ENCODE measurements at places on chromosomes 2 and 18. TPM values are rescaled to one million over a fixed set of nuclear protein-coding genes. Genes with fewer than 3 reads are reported as not detected.

The HOXD10 gene
- total RNA-seq, result not detected

The AMER3 gene
- total RNA-seq, result not detected

The CFAP53 gene
- not detected for total RNA-seq

The CROCC2 gene
- total RNA-seq, result not detected

The EVX2 gene
- not detected for total RNA-seq

The TDRD15 gene
- not detected for total RNA-seq

The FOXI3 gene
- total RNA-seq, result not detected

The SLC11A1 gene
- 5.4 TPM for total RNA-seq

The CEBPZOS gene
- total RNA-seq, result 33.1 TPM

The MEP1B gene
- not detected for total RNA-seq

The NT5DC4 gene
- not detected for total RNA-seq

The PLEKHH2 gene
- 2.1 TPM for total RNA-seq

The SERPINB4 gene
- not detected for total RNA-seq

The CXXC1 gene
- 21.1 TPM for total RNA-seq

The HMSD gene
- not detected for total RNA-seq

The COLEC11 gene
- not detected for total RNA-seq

The CHAC2 gene
- total RNA-seq, result 7.5 TPM

The GPR39 gene
- total RNA-seq, result not detected

The ANKRD53 gene
- 2.0 TPM for total RNA-seq

The IL36G gene
- total RNA-seq, result not detected

The SP140 gene
- total RNA-seq, result not detected

The EFEMP1 gene
- total RNA-seq, result 1.5 TPM

The CYTIP gene
- total RNA-seq, result 1.9 TPM

The ZNF24 gene
- 34.7 TPM for total RNA-seq

The ALKAL2 gene
- not detected for total RNA-seq

The LOXL3 gene
- total RNA-seq, result 1.3 TPM

The GCG gene
- not detected for total RNA-seq

The INPP1 gene
- 9.9 TPM for total RNA-seq

The LCT gene
- not detected for total RNA-seq

The CCDC178 gene
- not detected for total RNA-seq

The SH2D6 gene
- total RNA-seq, result not detected

The CREG2 gene
- total RNA-seq, result not detected

The KCNG3 gene
- not detected for total RNA-seq

The PPP1R1C gene
- not detected for total RNA-seq

The OXER1 gene
- 0.56 TPM for total RNA-seq

The RUFY4 gene
- total RNA-seq, result not detected

The IL1RL2 gene
- not detected for total RNA-seq

The TMEM163 gene
- not detected for total RNA-seq

The PRPF40A gene
- 68.9 TPM for total RNA-seq

The DCDC2C gene
- total RNA-seq, result not detected

The KCNG2 gene
- not detected for total RNA-seq

The NEMP2 gene
- total RNA-seq, result 1.7 TPM

The SLC9A4 gene
- not detected for total RNA-seq

The ATG9A gene
- total RNA-seq, result 111 TPM

The RFTN2 gene
- 4.5 TPM for total RNA-seq
